ENCODE measurements at places on chromosomes 6 and 20. TPM values are rescaled to one million over a fixed set of nuclear protein-coding genes. Genes with fewer than 3 reads are reported as not detected.

RALGAPB gene
- total RNA-seq = 35.2 TPM

COL19A1 gene
- not detected for total RNA-seq

DNAH8 gene
- not detected for total RNA-seq

DNA sequence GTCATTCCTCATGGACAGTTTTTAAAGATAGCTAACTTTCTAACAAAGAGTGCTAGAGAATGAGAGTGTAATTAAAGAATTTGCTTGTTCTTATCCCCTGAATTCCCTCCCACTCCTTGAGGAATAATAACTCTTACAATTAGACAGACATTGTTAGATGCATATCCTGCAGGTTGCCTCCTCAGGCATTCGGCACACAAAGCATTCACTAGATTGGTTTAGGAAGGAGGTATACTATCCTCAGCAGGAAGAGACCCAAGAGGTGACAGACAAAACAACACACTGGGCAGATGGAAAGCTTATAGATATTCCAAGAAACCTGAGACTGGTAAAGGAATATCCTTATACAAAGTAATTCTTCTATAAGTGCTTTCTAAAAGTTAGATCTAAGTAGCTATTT, 109.1 kb upstream of the FAM184A start:
- no peak for DNase-seq

- DNase-seq = no peak
These were observed 54.1 kb downstream of the PPP1R3G start for GRCh38 chr6:5138995-5139827.

- DNase-seq = no peak
These were observed 326 bp downstream of the ZMYND8 start for GRCh38 chr20:47356220-47356525.

GRCh38 chr6:168231393-168231957, 88.1 kb downstream of the DACT2 start:
- no peak for DNase-seq

GRCh38 chr6:42923666-42924065, 5.6 kb upstream of the CNPY3 start:
- no peak for DNase-seq

- DNase-seq = no peak
These were observed 146.9 kb downstream of the DNAH8 start for GRCh38 chr6:38861926-38862401.

DNA sequence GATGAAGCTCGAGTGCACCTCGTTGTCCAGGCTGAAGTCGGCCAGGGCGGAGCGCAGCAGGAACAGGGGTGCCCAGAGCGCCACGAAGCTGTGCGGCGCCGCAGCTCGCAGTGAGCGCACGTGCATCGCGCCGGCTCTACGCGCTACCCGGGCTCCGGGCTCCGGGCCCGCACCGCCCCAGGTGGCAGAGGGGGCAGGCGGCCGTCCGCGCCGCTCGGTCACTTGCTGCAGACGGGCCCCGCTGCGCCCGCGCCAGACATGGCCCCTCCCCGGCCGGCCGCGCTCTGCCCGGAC, 497 bp downstream of the BMP7 start:
- no peak for DNase-seq

DNA sequence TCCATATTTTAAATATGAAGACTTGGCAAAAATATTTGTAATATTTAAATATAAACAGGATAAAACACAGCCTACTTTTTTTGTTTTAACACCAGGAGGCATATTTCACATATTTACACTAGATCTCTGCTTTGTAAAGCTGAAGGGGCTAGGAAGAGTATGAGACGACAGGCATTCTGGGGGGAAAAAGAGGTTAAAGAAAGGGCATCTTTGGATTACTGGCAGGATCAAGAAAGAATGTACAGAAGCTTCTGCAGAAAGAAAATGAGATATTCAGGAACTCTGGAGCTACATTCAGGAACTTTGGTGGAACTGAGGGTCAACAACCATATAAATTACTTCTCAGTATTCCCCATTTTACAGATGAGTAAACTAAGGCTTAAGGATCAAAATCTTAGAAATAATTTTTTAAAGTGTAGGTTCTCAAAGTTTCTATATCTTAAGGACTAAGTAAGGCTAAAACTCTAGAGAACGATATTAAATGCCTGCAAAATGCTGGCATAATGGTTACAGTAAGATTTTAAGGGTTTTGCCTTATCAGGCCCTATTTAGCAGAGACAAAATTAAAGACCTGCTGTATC, 156.5 kb downstream of the CDK19 start:
- no peak for DNase-seq

- no peak for DNase-seq
These were observed 42.4 kb downstream of the ISM1 start for GRCh38 chr20:13263451-13263850.

DNA sequence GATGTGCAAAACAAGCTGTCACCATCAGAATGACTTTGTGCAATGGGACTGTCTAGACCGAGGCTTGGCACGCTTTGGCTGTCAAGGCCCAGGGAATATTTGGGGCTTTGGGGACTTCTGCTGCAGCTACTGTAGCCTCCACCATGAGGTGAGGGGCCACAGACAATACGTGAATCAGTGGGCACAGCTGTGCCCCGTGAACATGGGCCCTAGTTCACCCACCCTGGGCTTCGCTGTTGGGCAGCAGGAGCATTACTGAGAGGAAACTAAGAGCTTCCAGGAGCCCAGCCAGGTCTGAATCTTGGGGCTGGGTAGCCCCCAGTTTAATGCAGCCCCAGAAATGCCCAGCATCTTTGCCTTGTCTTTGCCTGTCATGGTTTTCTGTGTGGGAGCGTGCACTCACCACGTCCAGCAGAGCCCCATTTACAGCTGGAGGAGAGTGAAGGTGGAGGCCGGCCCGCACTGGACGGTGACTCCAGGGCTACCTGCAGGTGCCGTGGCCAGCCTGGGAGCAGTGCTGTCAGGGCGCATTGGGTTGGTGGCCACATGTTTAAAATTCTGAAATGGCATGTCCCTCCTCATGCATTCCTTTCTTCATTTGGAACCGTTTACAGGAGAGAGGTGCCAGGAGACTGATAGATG, 34.7 kb downstream of the DUSP22 start:
- DNase-seq = no peak
